ENCODE measurements at places on chromosomes 12 and 14.

- no peak for DNase-seq
Measured at GRCh38 chr12:49556391-49557186, 11.4 kb downstream of the MCRS1 start.

- DNase-seq = no peak
Measured at GRCh38 chr14:91061056-91061887, 831 bp upstream of the RPS6KA5 start.

DNA sequence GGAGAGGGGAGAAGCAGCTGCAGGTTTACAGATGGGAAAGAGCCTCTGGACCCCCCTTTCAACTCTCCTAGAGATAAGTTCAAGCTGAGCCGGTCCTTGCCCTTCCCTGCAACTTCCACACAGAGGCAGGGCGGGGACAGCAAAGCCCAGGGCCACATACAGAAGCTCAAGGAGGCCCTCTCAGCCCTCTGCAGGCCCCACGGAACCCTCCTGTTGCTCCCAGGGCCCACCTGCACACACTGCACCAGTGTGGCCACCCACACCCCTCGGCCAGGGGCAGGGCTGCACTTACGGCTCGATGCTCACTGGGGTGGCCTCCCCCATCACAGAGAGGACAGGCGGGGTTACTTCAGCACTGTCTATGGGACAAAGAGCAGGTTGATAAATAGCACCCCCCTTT is 13.0 kb upstream of the PNMA1 start:
- no peak for DNase-seq

DNA sequence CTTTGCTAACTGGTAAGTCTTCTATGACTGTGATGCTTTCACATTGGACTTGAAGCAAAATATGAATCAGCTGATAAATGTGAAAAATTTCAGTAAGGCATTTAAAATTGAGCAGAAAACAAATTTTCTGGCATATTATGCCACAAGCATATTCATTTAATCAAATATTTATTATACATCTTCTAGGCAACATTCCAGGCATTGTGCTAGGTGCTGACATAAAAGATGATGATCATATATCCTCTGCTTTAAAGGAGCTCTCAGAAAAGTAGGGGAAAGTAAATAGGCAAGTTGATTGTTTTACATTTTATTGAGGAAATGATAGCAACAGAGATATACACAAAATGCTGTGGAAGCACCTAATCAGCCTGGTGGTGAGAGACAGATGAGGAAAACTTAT is 248.9 kb downstream of the SLC16A7 start:
- DNase-seq = no peak

- DNase-seq = no peak
Measured at GRCh38 chr14:89618330-89618708, 201.3 kb upstream of the FOXN3 start.

All from stimulated activated CD4-positive, alpha-beta T cell treated with anti-CD3 and anti-CD28 coated beads, Interleukin-4, amount 100 ng/mL, for 48 hours (primary cell).